ENCODE measurements at places on chromosomes 1 and 21.

- DNase-seq, result peak; percentile 8
These were observed 204.7 kb downstream of the LHX8 start for GRCh38 chr1:75338616-75339483.

- DNase-seq, result no peak
These were observed 232.0 kb upstream of the KCNK2 start for GRCh38 chr1:214850432-214851050.

DNA sequence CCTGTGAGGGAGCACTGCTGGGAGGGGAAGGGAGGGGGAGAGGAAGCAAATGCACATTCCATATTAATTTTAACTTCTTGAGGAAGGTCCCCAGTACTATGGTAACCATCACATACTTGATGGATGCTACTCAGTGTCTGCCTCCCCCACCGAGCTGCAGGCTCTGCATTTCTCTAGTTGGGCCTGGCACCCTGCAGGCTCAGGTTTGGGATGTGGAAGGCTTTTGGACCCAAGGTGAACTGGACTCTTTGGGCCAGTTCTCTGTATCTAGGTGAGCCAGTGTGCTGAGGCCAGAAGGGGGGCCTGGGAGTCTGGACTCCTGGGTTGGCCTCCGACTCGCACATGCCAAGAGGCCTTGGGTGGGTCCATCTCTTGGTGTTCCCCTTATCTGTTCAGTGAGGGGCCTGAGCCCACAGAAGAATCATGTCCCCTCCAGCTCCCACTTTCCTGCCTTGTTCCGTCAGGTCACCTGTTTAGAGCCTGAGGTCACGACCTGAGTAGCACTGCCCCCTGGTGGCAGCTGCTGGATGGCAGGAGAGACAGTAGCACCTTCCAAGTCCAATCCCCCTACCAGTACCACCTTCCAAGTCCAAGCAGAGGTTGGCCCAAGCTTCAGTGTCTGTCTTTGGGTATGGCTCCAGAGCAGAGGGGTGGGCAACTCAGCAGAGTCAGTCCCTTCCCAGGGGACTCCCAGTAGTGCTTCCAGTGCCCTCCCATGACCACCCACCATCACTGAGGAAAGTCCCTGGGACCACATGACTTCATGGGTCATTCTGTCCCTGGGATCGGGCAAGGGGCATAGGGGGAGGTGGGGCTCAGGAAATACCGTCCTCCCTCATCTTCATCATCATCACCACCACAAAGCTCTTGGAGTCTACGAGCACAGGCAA is 241.8 kb downstream of the TRABD2B start:
- no peak for DNase-seq

- no peak for DNase-seq
These were observed 22.4 kb upstream of the EPS8L3 start for GRCh38 chr1:109786112-109786480.

GRCh38 chr1:17643861-17644703 is 104.6 kb downstream of the ARHGEF10L start:
- no peak for DNase-seq

- no peak for DNase-seq
These were observed 2.7 kb downstream of the SERBP1 start for GRCh38 chr1:67427465-67427864.

GRCh38 chr1:15192916-15193550 is 39.5 kb downstream of the TMEM51 start:
- DNase-seq, result no peak

- no peak for DNase-seq
These were observed 49.9 kb downstream of the ZMYM1 start for GRCh38 chr1:35129080-35129479.

DNA sequence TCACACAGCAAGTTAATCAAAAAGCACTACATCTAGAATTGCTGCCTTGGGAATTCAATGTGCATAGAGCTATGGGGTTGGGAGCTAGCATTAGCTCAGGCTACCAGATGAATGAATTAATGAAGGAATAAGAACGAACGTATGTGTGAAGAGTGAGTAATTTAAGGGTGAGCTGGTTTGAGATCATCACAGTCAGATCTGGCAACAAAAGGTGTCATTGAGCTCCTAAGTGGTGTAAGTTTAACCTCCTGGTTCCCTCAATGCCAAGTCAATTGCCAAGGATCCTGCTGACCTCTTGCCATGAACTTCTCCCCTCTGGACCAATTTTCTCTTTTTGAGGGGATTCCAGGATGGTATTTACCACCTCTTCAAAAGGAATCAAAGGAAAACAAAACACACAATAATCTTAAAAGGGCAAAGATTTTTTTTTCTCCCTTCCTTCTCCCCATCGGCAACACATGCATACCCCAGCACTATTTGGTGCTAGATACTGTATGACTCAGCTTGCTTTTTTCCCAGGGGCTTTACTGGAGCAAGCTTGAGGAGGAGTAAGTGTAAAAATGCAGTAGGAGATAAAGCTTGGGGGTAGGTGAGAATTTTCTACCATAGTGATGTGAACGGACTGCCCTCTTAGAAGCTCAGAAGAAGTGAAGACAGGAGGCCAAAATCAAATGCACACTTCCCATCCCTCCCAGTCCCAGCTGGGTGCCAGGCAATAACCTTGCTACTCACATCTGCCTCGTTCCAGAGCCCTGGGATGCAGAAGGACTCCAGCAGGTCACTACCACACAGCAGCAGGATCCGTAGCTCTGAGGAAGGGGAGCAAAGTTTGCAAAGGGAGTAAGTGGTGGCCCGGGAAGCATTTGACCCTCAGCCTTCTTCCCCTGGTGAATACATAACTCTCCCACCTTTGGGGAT is 92.0 kb downstream of the LAMC2 start:
- no peak for DNase-seq

DNA sequence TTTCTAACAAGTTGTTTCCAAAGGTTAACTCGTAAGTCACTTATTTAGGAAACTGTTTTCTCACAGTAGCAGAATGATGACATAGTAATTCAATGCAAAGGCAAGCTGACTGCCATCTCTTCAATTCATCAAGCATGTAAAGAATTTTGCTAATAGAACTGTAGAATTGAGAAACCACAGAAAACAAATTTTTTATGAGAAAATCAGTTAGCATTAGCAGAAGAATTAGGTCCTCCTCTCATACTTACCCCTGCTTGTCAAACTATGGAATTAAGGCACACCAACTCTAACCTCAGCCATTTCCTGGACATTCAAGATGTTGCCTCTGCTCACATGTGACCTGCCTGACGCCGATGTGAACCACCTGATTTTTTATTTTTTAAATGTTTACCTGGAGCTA is 115.2 kb downstream of the LRRC40 start:
- no peak for DNase-seq

DNA sequence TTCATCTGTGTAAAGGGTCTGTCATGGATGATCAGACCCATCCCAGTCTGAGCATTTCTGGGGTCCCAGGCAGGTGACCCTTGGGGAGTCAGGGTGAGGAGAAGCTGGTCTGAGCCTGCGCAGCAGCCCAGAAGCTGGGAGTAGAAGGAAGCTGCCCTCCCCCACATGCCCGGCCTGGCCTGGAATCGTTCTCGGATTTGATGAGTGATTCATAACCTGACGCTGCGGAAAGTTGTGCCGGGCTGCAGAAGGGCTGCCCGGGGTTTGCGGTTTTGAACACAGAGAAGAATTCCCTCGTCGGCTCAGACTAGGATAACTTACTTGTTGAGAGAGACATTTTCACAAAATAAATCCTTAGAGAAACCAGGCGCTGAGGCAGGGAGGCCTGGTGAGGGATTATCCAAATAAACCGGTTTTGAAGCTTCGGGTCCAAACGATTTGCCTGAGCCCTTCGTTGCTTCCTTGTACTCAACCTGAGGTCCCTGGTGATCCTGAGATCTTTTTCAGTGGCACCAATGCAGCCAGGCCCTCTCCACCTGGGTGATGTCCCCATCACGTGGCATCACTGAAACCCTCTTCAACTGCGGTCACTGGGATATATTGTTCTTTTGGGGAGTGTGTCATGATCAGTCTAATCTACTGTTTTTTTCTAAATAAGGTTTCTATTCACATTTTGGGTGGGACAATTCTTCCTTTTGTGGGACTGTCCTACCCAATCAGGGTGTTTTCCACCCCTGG is 29.2 kb downstream of the EPHB2 start:
- no peak for DNase-seq

DNA sequence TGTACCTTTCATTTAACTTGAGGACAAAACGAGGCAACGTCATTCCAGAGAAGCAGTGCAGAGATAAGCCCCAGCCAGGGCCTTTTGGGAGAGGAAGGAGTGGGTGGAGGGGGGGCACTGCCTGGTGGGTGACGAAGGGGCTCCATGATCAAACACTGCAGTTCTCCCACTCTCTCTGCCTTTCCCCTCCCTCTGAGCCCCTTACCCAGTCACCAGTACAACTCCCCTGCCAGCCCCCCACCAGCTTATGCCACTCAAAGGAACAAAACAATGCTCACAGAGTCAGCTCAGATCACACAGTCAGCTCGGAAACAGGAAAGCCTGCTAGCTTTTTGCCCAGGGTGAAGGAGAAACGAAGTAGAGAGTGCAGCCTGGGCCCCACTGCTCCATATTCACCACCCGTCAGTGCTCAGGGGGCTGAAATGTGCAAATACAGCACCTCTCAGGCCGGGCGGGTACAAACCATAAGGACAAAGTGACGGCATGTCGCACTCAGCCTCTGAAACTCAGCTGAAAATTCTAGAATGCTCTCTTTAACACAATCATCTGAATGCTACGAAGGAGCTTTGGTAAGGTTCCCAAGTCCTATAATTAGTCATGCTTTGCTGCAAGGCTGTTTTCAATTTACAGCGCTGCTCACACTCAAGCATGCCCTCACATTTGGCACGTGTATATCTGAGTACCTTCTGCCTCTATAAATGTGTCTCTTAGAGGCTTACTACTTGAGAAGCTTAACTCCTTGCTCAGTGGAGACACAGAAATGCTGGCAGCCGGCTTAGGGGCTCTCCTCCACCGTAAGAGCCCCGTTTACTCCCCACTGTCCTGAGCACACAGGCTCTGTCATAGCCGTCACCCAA is 65.8 kb upstream of the RAB4A start:
- no peak for DNase-seq

DNA sequence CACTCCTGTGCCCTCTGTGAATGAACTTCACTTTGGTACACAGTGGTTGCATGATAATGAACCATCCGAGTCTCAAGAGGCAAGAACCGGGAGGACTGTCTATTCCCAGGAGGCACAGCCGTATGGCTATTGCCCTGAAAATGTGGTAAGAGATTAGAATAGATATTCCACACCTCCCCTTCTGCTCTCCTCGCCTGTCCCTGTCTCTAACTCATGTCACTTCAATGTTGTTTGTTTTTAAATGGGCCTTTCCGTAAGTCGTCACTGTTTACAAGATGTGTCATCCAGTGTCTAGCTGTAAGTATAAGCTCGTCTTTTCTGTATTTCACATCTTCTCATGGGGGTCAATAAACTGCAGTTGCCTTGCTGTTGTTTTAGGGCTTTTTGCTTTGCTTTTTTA is 122.2 kb downstream of the PATJ start:
- DNase-seq, result no peak

GRCh38 chr1:91619881-91620280 is 119.2 kb downstream of the CDC7 start:
- DNase-seq, result no peak

GRCh38 chr1:151855933-151856332 is 2.4 kb upstream of the THEM5 start:
- no peak for DNase-seq

DNA sequence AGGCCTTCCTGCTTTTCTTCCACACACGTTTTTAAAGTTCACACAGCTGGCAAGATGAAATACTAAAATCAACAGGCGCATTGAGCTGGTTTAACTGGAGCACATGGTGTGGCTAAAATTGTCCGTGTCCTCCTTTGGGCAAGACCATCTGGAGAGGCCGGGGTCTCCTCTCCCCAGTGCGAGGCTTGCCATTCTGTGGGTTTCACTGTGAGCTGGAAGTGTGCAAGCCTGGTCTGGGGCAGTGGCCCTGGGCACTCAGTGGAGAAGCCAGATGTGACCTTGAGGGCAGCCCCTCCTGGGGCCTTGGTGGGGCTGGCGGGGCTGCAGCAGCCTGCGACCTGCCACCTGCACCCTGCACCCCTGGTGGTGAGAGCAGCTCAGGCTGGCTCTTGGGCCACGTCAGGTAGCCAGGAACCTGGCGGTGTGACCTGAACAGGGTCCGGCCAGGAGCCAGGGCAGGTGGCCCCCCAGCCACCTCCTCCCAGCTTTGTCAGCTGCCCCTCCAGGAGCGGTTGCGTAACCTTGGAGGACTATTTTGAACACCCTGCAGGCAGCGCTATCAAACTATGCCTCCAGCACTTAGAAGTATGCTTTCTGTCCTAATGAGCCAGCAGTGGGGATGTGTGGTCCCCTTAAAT is 52.4 kb downstream of the SLC37A1 start:
- DNase-seq, result no peak

- no peak for DNase-seq
These were observed 83.0 kb upstream of the BACH1 start for GRCh38 chr21:29215709-29216108.

- no peak for DNase-seq
These were observed 79.3 kb downstream of the ST6GALNAC3 start for GRCh38 chr1:76153841-76154205.

DNA sequence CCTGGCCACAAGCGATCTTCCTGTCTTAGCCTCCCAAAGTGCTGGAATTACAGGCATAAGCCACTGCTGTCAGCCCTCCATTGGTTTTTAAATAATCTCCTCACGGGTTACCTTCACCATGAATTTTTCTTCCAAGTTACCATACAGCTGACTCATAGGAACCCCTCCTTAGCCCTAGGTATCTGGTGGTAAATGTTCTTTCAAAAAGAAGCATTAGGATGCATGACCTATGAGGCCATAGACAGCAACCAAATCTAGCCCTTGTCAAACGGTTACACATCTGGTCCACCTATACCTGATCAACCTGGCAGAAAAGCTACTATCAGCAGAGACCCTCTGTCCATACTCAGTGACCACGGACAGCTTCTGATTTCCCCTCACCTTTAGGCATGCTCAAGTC is 12.7 kb upstream of the DEGS1 start:
- DNase-seq, result no peak

DNA sequence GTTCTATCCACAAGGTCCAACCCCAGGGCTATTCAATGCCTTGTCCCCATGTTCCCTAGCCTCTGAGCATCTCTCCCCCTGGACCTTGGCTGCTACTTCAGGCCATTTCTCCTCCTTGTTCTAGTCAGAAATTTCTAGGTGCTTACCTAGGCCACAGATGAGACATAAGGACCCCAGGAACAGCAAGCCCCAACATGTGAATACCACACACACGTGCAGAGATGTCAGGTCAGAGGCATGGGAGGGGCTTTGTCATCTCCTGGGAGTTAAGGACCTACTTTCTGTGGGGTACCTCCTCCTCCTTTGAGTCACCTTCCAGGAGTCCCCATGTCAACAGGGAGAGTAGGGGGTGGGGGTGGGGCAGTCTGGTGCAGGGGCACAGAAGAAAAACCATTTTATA is 7.1 kb upstream of the RGS16 start:
- no peak for DNase-seq

- DNase-seq, result no peak
These were observed 136.5 kb upstream of the POU3F1 start for GRCh38 chr1:38183096-38183495.

- DNase-seq, result no peak
These were observed 707 bp upstream of the GPR153 start for GRCh38 chr1:6261615-6261995.
